ENCODE measurements at places on chromosomes 5 and 9.

GRCh38 chr9:110357505-110357904 is 19.8 kb upstream of the TXNDC8 start:
- no peak for DNase-seq

DNA sequence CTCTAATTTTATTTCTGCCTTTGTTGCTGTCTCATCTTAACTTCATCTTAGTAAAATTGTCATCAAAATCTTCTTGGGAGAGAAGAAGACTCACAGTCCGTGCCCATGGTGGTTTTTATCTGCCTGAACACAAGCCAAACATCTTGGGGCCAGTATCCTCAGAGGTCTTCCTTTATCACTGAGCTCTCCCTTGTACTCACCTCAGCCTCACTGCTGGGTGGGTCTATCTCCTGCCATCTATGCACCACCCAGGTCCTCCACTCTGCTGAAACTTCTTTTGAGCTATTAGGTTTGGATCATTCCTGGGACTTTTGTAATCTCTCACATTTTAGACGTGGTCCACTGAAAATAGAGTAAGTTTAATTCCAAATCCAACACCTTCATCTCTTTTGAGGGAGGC is 116.3 kb upstream of the EPB41L4A start:
- DNase-seq = no peak

DNA sequence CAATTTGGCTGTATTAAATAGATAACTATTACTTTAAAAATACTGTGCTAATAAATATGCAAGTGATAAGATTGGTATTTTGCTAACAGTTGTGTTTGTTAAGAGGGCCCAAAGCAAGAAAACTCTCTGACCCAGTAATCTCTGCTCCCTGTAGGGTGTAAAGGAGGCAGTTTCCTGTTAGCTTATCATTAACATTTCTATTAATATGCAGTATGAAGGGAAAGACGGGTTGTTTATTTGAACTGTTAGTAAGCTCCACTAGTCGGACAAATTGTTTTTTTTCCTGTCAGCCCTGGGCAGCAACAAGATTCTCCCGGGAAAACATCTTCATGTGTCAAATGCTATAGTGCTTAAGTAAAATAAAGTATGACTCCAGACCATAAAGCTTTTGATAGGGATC is 35.6 kb downstream of the ERP44 start:
- no peak for DNase-seq

DNA sequence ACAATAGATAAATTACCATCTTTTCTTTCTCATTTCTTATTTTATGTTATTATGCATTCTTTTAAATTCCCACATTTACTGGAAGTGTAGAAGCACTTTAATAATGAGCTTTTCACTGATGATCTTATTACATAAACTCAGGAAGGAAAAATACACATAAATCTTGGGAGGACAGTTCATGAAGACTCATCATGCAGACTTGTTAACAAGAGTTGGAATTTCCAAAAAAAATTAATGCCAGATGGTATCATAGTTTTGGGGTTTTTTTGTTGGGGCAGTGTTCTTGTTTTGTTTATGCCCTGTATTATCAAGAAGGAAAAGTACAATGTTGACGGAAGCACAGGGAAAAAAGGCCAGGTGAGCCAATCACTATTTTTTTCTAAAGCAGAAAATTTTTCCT is 35.1 kb downstream of the CEMIP2 start:
- no peak for DNase-seq

GRCh38 chr5:157198277-157198986 is 17.8 kb downstream of the ITK start:
- peak; percentile 36 for DNase-seq

DNA sequence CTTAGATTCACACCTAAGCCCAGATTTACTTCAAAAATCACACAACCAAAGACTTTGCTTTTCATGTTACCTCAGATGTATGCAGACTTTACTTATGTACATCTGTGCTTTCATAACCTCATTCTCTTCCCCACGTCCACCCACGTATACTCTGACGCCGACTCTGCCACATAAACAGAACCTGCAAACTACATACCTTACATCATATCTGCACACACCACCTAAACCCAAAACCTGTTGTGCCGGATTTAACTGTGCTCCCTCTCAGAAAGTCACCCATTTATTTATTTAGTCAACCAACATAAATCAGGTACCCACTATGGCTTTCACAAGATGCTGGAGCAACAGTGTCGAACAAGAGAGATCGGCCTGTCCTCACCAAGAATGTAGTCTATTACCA is 1.0 kb upstream of the DPYSL3 start:
- no peak for DNase-seq

DNA sequence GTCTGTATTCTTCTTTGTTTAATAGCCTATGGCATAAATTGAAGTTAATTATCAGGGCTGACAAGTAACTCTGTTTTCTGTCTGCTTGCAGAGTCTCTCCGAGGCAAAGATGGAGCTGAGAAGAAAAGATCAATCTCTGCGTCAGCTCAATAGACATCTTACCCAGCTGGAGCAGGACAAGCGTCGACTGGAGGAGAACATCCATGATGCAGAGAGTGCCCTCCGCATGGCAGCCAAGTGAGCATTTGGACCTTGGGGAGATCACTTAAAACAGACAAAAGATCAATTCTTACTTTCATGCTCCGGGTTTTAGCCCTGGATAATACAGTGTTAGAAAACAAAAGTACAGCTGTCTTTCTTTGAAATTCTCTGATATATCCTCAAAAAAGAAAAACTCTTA is 293.8 kb downstream of the CCDC171 start:
- DNase-seq = no peak
